ENCODE measurements at places on chromosomes 16 and 17.
A peak's percentile ranks its signal among the peaks of the same experiment; 100 is the strongest.

- DNase-seq: peak; percentile 66
Observed at GRCh38 chr16:14454391-14454790, 175.7 kb downstream of the PARN start.

GRCh38 chr17:74008196-74008595, 195.3 kb upstream of the RPL38 start:
- DNase-seq: no peak

DNA sequence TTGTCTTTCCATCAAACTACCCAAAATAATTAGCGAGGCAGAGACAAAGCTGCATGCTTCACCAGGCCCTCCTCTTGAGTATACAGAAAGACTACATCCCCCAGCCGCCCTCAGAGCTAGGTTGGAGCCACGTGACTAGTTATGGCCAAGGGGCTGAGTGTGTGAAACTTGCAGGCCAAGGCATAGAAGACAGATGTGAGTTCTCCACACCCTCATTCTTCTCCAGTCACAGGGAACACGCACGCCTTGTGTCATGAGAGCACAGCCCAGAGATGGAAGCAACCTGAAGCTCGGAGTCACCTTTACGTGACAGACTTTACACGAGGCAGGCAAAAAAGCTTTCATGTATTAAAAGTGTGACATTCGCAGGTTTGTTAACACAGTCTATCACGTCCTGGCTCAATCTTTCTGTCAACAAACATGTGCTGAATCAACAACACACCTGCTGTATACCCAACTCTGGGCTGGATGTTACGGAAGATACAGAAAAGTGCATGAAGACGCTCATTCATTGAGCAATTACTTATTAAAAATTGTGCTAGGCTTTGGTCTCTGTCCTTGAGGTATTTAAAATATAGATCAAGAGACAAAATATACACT, 38.3 kb downstream of the STX8 start:
- no peak for DNase-seq

- no peak for DNase-seq
Observed at GRCh38 chr17:37543637-37544052, 54.0 kb downstream of the DUSP14 start.

DNA sequence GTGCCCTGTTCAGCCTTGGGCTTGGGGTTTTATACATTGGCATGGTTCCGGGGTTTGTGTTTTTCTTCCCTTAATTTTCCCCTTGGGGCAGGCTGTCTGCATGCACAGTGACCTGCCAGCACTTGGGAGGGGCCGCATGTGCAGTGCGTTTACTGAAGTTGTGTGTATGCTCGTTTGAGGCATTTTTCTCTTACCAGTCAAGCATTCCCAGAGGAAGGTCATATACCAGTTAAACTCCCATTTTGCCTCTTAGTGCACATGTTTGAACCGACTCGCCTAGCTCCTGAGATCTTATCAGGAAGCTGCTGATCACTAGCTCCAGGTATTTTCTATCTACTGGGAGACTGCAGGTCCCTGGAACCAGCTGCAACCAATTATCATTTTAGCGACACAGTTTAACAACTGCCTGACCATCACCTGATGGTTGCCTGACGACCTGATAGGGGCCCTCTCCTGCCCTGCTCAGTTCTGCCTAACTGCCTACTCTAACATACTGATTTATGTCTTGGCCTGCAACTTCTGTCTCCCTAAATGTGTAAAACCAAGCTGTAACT, 51.4 kb downstream of the MFSD11 start:
- no peak for DNase-seq

DNA sequence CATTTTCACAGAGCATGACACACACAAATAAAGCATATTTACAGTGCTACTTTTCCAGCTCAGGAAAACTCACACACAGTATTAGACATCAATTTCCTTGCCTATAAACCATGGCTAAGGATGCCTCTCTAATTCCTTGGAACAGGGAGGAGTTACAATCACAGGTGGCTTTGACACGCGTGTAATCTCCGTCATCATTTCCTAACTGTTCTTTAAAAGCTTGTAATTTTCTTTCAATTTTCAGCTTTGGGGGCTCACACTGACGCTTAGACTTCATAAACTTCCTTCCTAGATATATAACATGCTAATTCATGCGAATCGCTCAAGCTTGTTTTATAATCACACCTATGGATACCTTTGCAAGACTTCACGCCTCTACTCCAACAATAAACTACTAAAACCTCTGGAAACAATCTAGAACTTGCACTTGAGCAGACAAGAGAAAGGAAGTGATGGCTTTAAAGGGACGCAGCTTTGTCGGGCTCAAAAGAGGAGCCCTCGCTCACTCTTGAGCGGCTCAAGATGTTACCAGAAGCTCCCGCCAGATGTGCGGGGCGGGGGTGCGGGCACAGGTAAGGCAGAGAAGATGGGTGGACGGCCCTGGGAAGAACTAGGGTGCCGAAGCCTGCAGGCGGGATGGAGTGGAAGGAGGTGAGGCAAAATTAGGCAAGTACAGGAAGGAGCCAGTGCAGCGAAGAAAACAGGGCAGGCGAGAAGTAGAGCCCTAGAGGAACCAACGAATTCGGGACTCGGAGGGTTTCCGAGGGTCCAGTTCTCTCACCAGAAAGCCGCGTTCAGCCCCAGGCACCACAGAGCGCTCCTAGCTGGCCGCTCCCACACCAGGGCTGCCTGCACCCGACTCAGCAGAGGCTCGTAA, 631 bp downstream of the RETREG3 start:
- peak; percentile 11 for DNase-seq

GRCh38 chr17:45908460-45908859, 14.1 kb downstream of the MAPT start:
- DNase-seq: no peak

GRCh38 chr17:39205112-39205526, 5.0 kb downstream of the RPL19 start:
- DNase-seq: no peak

DNA sequence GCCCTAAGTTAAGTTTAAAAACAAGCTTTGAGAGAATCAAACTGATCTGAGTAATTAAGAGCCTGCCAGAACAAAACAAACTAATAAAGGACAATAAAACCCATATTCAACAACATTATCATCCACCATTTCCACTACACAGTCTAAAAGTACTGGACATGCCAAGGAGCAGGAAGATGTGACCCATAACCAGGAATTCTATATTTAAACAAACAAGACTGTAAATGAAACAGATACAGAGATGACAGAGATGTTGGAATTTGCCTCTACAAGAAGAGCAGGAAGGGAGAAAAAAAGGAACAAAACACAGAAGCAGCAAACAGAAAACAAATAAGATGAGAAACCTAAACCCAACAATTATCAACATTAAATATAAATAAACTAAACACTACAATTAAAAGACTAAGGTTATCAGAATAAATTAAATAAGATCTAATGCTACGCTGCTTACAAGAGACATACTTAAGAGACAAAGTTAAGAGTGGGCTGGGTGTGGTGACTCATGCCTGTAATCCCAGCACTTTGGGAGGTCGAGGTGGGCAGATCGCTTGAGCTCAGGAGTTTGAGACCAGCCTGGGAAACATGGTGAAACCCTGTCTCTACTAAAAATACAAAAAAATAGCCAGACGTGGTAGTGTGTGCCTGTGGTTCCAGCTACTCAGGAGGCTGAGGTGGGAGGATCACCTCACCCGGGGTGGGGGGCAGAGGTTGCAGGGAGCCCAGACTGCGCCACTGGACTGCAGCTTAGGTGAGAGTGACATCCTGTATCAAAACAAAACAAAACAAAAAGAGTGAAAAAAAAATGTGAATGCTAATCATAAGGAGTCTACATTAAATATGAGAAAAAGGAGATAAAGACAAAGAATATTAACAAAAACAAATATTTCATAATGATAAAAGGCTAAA, 50.6 kb downstream of the CREBBP start:
- peak; percentile 55 for DNase-seq

DNA sequence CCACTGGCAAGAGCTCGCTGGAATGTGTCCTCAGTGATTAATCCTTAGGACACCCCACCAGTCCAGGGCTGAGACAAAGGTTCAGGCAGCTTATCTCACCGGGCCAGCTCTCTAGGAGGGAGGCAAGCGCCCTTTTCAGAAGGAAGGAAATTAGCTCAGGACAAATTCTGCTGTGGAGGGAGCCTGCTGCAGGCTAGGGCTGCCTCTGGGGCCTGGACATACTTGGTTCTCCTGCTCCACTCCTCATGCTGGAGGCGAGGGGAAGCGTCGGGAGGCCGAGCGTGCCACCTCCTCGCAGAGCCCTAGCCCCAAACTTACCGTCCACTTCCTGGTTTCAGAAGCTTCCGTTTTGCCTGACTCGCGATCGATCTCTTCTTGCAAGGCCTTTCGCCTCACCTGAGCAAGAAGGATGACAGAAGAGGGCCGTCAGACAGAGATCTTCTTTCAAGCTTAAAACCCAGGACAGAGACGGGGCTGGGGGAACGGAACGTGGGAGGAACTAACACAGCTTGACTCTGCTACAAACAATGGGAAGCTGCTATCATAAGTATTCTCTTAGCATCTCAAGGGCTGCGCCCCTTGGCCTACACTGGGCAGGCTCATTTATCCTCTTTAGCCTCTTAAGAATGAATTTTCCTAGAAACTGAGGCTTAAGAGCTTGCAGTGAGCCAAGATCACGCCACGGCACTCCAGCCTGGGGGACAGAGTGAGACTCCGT, 7.7 kb downstream of the KNOP1 start:
- no peak for DNase-seq

- peak; percentile 45 for DNase-seq
Observed at GRCh38 chr16:71428883-71429282, 13.0 kb downstream of the TLE7 start.

DNA sequence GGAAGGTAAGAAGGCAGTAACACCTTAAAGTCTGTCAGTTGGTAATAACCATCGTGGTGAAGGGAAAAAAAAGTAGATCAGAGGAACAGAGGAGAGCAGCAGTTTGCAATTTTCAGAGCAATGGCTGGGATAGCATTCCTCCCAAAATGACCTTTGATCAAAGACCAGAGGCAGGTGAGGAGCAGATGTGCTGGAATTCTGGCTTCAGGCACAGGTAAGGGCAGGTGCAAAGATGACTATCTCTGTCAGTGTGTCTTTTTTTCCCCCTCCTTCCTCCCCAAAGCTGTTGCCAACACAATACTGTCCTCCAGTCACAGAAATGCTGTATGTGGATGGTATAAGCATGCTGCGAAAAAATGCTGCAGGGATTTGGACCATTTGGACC, 166.7 kb downstream of the XYLT1 start:
- no peak for DNase-seq

- no peak for DNase-seq
Observed at GRCh38 chr17:4725646-4726310, 5.5 kb upstream of the MED11 start.

DNA sequence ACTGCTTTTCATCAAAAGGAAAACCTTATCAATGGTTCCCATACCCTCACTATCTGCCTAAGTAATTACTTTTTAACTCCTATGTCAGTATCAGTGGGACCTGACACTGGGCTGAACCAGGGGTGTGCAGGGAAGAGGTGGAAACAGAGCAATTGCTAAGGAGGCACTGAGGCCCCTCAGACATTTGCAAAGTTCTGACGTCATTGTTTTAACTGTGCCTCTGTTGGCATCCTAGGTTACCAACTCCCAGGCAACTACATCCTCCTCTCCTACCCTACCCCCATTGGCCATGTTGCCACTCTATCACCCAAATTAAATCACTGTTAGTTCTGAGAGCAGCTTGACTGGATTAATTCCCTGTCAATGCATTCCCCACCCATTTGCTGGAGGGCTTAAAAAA, 8.0 kb upstream of the WWOX start:
- no peak for DNase-seq

GRCh38 chr17:74923538-74924249, 379 bp upstream of the OTOP2 start:
- DNase-seq: peak; percentile 31

DNA sequence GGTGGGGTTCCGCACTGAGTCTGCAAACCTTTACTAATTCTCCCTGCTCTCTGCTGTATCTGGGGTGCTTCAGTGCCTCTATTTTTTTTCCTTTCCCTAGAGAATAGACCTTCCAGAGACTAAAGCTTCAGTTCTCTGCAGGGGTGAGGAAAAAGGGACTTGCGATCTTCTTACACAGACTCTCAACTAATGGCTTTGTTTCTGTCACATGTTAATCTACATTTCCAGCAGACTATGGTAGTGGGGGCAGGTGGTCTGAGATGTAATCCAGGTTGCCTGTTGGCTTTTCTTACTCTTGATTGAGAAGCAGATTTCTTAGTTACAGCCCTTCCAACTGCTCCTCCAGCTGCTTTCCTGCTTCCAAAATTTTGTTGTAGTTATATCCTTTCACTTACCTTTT, 229.0 kb upstream of the NLRP1 start:
- no peak for DNase-seq

DNA sequence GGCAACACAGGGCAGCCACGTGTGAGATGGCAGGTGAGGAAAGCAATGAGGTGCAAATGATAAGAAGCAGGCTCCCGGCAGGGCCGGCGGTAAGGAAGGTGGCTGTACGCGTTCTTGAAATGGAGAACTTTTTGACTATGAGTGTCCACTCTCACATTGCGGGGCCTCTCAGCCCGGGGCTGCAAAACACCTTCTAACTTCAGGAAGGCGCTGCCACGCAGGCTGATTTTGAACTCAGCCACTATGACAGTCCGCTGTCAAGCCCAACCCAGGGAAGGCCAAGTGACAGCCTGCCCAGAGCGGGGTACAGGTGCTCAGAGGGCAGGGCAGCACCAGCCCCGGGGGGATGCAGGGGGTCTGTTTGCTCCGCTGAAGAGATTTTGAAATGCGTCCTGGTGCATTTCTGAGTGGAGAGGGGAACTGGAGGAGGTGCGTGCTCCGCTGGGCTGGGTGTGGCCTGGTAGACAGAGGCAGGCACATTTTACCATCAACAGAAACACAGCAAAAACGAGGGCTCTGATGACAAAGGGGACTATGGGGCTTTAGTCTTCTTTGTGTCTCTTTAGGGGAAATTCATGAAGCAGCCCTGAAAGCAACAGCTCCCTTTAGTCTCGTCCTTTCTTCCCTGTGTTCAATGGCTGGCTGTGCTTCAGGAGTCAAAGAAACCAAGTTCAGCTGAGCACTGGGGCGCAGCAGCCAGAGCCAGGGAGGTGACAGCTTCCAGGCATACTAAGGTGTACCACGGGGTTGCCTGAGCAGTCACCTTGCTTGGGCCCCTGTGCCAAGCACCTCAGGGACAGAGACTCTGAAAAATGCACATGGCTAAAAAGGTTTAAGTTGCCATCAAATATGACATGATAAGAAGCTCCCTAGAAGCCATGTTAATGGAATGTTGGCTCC, 14.6 kb upstream of the SREBF1 start:
- DNase-seq: no peak

GRCh38 chr16:21244518-21245215, 11.2 kb downstream of the ANKS4B start:
- no peak for DNase-seq

- DNase-seq: no peak
Observed at GRCh38 chr16:19274165-19274797, 11.2 kb upstream of the CLEC19A start.

DNA sequence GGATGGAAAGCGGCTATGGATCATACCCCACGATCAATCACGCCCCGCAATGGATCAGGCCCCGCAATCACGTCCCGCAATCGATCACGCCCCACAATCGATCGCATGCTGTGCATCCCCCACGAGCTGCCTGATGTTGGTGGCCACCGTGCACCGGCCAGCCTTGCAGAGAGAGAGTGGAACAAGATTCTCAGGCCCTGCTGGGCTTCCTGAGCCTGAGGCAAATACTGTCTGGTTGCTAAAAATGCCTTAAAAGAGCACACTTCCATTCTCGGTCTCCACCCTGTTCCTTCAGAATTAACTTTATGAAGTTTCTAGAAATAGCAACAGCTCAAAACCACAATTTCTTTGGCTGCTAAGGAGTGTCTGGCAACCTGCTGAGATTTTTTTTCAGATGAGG, 81.5 kb downstream of the VPS53 start:
- no peak for DNase-seq

Data from iris pigment epithelial cell (primary cell).